ENCODE measurements at places on chromosomes 3 and 15. TPM values are rescaled to one million over a fixed set of nuclear protein-coding genes. Genes with fewer than 3 reads are reported as not detected.

Gene SNX33
- 1.4 TPM for total RNA-seq

Gene CASR
- total RNA-seq, result not detected

Gene TGM5
- total RNA-seq, result not detected

Gene TMEM39A
- total RNA-seq, result 11.2 TPM

Gene RAD51
- 0.47 TPM for total RNA-seq

Gene CDCP1
- total RNA-seq, result 0.62 TPM

Gene SMCO1
- total RNA-seq, result not detected

Gene CACNA2D2
- 2.2 TPM for total RNA-seq
